ENCODE measurements at places on chromosomes 11 and 22.

GRCh38 chr11:13259374-13259773 lies 18.2 kb upstream of the BMAL1 start:
- DNase-seq, result no peak

GRCh38 chr22:19111140-19111539 lies 11.1 kb downstream of the DGCR2 start:
- DNase-seq, result no peak

GRCh38 chr11:64291752-64292459 lies 804 bp downstream of the KCNK4 start:
- DNase-seq, result no peak

DNA sequence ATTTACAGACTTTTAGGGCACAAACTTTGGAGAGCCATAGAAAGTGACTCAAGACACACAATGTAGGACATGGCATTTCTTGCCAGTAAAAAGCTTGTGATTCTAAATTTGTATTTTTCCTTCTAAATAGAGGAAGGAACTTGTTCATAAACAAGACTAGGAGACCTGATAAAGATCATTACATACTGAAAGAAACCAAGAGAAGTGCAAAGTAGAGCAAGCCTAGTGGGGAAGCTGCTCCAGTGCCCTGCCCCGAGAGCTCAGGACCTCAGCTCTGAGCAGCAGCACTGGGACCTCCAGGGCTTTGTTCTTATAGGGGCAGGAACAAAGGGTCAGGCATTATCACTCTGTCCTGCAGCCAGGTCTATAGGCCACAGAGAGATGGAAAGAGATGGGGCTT lies 7.2 kb downstream of the IRAG1 start:
- DNase-seq, result no peak

GRCh38 chr11:97732011-97732632 lies 1288.6 kb upstream of the CNTN5 start:
- no peak for DNase-seq

DNA sequence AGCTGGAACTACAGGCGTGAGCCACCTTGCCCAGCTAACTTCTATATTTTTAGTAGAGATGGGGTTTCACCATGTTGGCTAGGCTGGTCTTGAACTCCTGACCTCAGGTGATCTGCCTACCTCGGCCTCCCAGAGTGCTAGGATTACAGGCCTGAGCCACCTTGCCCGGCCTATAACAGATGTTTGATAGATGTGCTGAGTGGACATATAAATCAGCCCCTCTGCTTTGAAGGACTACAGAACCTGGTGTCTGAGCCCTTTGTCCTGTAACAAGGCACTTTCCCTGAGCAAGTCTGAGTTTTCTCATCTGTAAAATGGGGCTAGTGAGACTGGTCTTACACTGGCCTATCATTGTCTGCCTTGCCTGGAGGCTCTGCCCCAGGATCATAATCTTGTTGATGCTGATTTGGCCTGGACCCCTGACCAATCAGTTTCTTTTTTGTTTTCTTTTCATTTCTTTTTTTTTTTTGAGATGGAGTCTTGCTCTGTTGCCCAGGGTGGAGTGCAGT lies 7.0 kb downstream of the RIN1 start:
- DNase-seq, result no peak

- DNase-seq, result no peak
Measured at GRCh38 chr11:133498969-133499368, 33.3 kb downstream of the OPCML start.

GRCh38 chr22:42066937-42067336 lies 3.7 kb downstream of the NAGA start:
- DNase-seq, result no peak

- no peak for DNase-seq
Measured at GRCh38 chr22:24457894-24458420, 30.6 kb downstream of the ADORA2A start.

- DNase-seq, result no peak
Measured at GRCh38 chr11:119091966-119092879, 7.5 kb downstream of the HMBS start.

- DNase-seq, result no peak
Measured at GRCh38 chr11:3221408-3222002, 2.9 kb upstream of the MRGPRG start.

DNA sequence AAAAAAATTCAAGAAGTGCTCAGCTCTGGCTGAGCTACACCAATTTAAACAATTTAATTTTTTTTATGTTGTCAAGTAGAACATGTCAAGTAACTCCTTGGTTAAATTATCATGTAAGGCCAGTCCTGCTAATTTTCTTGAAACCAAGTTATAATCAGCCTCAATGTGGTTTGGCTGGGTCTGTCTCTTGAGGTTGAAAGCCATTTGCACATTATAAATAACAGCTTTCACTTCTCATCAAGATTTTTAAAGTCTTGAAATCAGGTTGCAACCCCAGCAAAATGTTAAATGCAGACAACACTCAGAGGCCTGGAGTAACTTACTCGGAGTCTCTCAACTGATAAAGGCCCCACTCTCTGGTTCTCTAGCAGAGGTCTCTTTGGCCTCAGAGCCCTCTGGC lies 324.4 kb downstream of the BRD1 start:
- no peak for DNase-seq

DNA sequence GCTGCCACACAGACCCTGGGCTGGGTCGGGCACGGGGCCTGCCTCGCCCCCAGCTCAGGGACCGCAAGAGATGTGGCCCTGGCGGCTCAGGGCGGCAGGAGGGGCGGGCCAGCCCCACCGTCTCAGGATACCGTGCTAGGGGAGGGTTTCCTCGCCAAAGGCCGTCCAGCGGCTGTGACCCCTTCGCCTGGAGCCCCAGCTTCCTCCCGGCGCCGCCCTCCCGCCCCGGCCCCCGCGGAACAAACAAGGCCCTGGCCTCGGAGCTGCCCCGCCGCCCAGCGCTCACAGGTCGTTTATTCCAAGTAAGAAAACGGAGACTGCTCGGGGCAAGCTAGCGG lies 543 bp upstream of the AP2A2 start:
- no peak for DNase-seq

- no peak for DNase-seq
Measured at GRCh38 chr11:60840470-60841430, 1.2 kb upstream of the CCDC86 start.

DNA sequence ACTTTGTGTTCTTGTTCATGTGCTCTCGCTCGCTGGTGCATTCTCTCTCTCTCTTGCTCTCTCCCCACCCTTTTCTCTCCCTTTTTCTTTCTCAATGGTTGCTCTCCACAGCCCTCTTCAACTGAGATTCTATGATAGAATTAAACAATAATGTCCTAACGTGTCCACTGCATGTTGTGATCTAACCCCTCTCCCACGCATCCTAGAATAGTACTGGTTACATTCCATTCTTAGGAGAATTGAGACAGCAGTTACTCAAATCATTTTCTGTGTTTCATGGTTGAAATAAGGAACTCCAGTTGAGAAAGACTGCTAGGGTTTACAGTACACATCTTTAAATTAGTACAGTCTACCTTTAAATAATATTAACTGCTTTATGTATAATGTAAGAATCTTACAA lies 318.1 kb upstream of the PITPNB start:
- DNase-seq, result no peak

DNA sequence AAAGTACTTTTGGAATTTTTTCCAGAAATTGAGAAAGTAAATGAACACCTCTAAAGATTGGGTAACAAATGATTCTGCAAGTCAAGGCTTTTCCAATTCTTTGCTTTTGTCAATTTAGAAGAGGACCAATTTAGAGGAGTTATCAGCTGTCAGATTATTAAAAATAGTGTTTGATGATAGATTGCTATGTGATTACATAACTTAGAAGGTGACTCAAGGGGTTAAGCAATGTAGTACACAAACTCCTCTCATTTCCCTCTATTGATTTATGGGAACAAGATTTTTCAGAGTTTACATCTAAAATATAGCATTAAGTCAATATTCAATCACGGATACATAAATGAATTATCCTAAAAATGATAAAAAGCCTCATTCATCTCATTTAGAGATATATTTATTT lies 70.3 kb downstream of the INSC start:
- DNase-seq, result no peak

- DNase-seq, result no peak
Measured at GRCh38 chr11:112185883-112186282, 10.6 kb downstream of the BCO2 start.

- DNase-seq, result no peak
Measured at GRCh38 chr22:35893698-35894097, 134.9 kb downstream of the RBFOX2 start.

- no peak for DNase-seq
Measured at GRCh38 chr11:119222308-119222707, 16.2 kb downstream of the CBL start.

DNA sequence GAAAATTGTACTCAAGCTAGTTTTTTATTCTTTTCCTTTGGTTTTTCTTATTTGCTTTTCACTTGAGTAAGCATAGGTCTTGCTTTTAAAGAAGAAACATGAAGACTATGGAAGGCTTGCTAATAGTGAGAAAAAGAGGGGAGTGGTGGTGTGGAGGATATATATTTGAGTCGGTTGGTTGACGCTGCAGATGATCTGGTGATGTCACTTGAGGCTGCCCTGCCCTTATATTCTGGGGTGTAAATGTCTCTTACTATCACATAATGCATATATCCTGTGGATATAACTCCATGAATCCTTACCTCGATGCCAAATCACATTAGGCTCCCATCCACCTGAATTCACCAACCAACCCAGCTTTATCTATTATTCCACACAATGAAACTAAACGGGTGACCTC lies 2.9 kb downstream of the GRIA4 start:
- no peak for DNase-seq

DNA sequence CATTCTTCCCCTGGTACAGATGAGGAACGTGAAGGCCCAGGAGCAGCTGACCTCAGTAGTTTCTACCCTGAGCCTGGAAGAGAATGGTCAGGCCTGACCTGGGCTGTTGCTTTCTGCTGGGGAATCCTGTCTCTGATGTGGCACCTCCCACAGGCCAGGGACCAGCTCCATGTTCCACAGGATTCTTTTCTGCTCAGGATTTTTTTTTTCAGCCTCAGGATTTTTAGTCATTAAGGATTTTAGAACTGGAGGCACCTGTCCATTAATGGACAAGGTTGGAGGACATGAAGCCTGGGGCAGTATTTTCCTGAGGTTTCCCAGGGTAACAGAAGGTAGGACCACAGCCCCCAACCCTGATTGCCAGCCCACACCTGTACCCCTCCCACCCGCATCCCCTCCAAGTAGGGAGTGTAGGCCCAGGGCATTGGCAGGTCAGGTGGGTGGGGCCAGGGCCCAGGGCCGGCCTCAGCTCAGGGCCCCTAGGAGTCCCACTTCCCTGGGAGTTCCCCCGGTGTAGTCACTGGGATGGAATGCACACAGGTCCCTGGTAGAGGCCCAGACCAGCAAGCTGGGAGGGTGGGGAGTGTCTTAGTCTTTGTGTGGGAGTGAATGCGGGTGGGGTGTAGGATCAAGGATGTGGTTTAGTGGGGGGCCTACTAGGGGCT lies 16.1 kb downstream of the BIK start:
- DNase-seq, result no peak

DNA sequence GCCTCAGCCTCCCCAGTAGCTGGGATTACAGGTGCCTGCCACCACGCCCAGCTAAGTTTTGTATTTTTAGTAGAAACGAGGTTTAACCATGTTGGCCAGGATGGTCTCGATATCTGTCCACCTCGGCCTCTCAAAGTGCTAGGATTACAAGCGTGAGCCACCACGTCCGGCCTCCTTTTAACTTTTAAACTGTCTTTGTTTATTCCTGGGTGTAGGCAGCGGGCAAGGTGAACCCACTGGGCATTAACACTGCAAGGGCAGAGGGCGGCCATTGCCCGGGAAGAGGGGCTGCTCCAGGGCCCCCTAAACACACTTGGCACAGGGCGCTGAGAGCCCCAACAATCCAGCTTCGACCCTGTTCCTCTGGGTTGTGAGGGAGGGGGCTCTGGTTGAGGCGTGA lies 693.6 kb downstream of the BRD1 start:
- DNase-seq, result no peak

- no peak for DNase-seq
Measured at GRCh38 chr22:47497666-47498065, 735.2 kb downstream of the TBC1D22A start.

DNA sequence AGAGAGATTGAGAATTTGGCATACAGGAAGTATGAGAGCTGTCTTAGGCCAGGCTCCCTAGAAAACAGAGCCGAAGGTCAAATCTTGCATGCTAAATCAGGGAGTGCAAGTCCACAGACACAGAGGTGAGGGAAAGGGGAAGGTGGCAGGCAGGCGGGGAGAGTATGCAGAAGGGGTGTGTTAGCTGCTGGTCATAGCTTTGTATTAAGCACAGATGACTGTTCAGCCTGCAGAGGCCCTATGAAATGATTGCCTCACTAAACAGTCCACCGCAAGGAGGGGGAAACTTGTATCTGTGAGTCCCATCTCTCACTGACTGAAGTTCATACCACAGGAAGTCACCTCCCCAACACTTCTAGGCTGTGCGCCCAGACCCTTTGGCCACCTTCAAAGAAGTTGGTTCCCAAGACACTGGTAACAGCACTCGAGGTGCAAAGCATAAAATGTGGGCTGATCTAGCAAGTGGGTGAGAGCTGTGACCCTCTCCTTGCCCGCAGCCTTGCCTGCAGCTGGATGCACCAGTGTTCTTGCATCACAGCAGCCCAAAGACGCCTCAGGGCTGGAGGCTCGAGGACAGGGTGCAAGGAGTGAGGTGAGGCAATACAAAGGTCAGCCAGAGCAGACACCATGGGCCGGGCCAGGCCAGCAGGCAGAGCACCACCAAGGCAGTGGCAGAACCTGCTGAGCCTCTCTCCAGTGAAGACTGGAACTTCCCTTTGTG lies 115.3 kb upstream of the TBCEL start:
- peak; percentile 10 for DNase-seq

- DNase-seq, result no peak
Measured at GRCh38 chr11:112174789-112175598, at the start of gene BCO2. Gene BCO2, plus strand, starts transcription at chr11:112175512. Its CDS starts 90 bp downstream, at chr11:112175602.

DNA sequence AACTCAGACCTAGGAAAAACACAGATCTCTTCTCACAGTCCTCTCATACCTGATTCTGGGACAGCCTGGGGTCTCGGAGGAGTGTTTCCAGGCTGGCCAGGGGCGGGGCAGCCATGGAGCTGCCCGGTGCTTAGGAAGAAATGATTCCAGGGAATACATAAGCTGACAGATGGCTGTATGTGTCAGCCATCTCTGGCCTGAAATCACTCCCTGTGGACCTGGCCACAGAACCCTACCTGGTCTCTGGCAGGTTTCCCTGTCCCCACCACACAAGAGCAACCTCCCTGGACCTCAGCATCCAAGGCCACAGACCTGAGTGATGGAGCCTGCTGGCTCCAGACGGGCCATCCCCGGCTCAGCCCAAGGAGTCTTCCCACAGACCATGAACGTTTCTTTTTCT lies 10.0 kb downstream of the GGA1 start:
- no peak for DNase-seq

DNA sequence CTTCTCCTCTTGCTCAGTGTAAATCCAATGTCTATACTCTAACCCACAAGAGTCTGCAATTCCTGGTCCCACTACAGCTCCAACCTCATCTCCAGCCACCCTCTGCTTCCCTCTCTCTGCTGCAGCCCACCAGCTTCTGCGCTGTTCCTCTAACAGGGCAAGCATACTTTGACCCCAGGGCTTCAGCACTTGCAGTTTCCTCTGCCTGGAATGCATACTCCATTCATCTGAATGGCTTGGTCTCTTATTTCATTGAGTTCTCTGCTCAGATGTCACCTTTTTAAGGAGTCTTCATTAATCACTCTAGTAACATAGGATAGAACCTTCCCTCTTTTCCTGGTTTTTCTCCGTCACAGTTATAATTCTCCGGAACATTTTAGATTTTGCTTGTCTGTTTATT lies 141.6 kb downstream of the BUD13 start:
- no peak for DNase-seq
